ENCODE measurements at places on chromosomes 16 and 17.

DNA sequence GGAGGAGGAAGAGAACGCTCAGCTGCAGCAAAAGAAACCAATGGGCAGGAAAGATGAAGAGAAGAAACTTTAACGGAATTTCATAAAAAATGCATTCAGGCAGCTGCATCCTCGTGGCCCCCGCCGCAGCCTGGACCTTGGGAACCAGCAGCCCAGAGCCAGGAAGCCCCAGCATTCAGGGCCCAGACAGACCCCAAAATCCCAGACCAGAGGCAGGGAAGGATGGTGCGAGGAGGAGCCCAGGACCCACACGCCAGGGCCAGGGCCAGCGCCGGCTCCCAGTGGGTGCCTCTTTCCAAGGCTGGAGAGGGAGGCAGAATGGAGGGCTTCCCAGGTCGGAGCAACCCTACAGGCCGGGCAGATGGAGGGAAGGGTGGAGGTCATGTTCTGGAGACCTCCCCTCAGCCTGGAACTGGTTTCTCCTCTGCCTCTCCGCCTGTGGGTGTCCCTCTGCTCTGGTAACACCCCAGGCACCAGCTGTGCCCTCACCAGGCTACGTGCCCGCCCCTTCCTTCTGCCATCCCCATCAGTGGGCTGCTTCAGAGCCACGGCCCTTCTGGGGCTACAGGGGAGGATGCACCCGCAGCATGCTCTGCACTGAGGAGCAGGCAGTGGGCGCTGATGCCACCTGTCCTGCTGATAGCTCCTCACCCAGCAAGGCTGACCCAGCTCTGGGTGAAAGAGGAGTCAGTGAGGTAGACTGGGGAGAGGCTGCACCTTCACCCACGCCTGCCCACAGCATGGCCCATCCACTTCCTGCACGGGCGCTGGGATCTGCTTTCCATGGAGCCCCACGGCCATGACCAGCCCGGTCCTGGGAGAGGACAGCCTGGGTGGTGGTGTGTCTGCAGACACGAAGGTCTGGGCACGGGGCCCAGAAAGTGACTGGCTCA lies 1.2 kb upstream of the MIF4GD start:
- no peak for DNase-seq

- DNase-seq = no peak
These were observed 17.4 kb upstream of the MTSS2 start for GRCh38 chr16:70703041-70703834.

DNA sequence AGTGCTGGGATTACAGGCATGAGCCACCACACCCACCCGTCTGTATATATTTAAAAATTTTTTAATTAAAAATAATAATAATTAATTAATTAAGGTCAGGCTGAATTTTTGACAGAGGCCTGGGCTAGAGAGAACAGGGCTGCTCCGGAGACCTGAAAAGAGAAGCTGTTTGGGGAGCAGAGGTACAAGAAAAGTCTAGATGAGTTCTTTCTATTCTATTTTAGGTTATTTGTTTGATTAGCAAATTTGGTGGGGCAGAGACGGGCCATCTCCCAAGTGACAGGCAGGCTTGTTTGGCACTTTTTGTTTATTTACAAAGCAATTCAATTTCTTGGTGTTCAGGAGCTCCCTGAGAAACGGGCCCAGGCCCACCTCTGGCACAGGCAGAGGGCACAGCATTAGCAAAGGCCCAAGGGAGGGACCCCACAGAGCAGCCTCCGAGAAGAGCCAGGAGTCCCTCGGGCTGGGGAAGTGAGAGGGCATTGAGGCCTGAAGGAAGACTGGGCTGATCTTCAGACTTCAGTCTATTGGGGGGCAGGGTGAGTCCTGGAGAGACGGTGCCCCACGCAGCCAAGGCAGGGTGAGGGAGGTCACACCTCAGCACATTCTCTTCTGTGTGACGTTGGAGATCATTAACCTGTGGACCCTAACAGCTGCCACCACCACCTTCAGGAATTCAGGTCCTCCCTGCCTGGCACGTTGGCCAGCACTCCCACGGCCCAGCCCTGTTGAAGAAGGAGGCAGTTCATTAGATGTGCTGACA lies 10.8 kb upstream of the RIPOR1 start:
- no peak for DNase-seq

DNA sequence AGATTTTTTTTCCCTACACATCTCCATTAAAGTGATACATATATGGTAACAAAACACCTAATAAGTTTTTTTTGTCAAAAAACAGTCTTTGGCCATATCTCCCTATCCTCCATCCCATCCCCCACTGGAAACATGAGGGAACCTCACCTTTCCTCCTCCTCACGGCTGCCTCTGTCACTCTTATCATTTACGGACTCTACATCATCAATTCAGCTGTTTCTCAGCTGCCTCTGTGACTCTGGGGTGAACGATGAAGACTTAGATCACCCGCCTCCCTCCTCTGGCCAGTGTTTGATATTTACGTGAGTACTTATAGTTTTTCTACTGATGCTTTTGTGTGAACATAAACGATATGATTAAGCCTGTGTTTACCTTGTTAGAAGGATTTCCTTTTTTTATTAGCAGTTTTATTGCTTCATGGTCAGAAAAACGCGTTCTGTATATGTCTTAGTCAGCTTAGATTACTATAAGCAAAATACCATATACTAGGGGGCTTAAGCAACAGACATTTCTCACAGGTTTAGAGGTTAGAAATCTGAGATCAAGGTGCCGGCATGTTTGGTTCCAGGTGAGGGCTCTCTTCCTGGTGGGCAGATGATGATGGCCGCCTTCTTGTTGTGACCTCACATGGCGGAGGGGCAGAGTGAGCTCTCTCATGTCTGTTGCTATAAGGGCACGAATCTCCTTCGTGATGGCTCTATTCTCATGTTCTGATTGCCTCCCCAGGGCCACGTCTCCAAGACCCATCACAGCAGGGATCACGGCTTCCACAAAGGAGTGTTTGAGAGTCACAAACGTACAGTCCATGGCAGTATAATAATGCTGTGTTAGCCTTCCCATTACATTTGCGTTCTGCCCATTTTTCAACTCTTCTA lies 32.1 kb downstream of the DNAH17 start:
- DNase-seq = no peak

- no peak for DNase-seq
These were observed 17.6 kb downstream of the EPOP start for GRCh38 chr17:38656959-38657823.

DNA sequence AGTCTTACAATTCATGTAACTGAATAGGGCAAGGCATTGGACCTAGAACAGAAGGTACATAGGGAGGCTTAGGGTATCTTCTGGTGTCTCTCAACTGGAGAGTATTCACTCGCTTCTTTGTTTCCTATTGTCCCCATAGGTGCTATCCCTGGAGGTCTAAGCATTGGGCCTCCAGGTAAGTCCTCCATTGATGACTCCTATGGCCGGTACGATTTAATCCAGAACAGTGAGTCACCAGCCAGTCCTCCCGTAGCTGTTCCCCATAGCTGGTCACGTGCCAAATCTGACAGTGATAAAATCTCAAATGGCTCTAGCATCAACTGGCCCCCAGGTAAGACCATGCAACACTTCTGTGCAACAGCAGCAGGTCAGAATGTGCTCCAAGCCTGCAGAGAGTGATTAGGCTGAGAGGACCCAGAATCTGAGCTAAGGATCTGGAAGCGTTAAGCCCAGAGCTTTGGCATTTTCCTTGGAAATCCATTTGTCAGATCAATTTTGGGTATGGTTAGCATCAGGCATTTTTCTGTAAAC lies 35.7 kb downstream of the TMC6 start:
- DNase-seq = no peak

GRCh38 chr16:11249233-11250061 lies 6.6 kb downstream of the SOCS1 start:
- no peak for DNase-seq

DNA sequence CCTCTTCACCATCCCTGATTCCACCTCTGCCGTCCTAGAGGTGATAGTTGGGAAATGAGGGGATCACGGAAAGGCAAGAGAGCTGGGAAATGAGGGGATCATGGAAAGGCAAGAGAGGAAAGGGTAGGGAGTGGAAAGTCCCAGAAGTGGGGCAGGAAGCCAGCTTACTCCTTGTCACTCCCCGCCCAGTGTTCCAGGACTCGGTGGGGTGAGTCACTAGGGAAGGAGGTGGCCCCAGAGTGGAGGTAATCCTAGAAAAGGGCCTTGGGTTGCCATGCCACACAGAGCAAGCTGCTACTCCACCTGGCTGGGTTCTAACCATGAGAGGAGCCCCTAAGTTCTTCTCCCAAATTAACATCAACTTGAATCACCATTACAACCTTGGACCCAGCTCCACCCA lies 14.8 kb downstream of the ALOXE3 start:
- no peak for DNase-seq

DNA sequence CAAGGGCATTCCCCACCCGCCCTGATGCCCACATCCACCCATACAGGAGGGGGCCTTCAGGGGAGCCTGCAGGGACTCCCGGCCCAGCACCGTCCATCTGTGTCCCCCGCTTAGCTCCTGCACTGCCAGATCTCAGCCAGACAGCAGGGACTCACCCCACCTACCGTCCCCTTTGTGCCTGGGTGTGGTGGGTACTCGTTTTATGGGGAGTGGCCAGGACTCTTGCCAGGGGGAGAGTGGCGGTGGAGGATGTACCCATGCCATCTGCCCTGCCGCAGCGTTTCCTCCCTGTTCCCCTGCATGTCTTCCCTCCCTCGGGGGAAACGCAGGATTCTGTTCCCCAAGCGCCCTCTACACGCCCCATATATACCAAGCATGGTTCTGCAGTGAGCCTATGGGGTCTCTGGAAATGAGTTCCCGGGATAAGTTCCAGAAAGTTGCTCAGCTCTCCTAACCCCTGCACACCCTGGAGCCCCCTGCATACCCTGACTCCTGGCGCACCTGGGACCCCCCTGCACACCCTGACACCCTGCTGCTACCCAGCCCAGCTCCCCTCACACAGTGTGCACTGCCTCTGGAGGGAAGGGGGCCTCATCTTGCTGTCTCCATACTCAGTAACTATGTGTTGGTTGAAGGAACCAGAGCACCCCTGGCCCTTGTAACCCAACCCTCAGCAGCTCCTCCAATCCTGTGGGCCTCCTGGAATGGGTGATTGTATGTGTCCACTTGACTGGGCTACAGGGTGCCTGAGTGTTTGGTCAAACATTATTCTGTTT lies 4.2 kb upstream of the MAFG start:
- DNase-seq = no peak

- no peak for DNase-seq
These were observed 370.0 kb downstream of the CDH11 start for GRCh38 chr16:64751906-64752305.

DNA sequence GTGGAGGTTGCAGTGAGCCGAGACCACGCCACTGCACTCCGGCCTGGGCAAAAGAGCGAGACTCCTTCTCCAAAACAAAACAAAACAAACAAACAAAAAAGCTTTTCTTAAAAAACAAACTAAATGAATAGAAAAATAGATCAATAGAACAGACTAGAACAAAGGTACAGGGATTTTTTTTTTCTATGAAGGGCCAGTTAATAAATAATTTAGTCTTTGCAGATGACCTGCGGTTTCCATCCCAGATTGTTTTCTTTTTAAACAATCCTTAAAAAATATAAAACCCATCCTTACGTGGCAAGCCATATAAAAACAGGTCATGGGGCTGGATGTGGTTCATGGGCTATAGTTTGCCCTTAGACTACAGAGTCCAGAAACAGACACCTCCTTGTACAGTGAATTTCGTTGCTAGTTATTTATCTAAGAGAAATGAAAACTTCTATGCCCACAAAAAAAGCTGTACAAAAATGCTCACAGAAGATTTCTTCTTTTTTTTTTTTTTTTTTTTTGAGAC lies 45.4 kb downstream of the CREBBP start:
- DNase-seq = no peak

Measured in NCI-H1105 treated with DMSO at 0.1 percent for 48 hours (cell line).